HT-29 (cell line): ENCODE measurements at places on chromosomes 16 and 17. TPM values are rescaled to one million over a fixed set of nuclear protein-coding genes. Genes with fewer than 3 reads are reported as not detected.
A peak's percentile ranks its signal among the peaks of the same experiment; 100 is the strongest.

GRCh38 chr16:65142276-65142675, 20.4 kb upstream of the CDH11 start:
- DNase-seq: no peak

DNA sequence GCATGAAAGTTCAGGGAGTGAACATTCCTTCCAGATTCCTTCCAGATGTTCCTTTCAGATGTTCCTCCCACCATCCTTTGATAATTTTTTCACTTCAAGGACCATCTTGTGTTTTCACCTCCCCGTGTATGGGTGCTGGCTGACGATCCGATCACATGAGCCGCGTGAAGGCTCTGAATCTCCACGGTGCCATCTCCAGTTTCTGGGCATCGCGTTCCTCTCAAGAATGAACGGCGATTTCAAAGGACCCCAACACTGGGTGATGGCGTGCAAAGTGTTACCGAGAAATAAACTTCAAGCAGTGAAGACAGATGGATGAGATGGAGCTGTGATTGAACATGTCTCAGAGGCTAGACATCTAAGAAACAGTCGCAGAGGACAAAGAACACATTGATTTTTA, 245.3 kb downstream of the GSG1L start:
- DNase-seq: no peak

DNA sequence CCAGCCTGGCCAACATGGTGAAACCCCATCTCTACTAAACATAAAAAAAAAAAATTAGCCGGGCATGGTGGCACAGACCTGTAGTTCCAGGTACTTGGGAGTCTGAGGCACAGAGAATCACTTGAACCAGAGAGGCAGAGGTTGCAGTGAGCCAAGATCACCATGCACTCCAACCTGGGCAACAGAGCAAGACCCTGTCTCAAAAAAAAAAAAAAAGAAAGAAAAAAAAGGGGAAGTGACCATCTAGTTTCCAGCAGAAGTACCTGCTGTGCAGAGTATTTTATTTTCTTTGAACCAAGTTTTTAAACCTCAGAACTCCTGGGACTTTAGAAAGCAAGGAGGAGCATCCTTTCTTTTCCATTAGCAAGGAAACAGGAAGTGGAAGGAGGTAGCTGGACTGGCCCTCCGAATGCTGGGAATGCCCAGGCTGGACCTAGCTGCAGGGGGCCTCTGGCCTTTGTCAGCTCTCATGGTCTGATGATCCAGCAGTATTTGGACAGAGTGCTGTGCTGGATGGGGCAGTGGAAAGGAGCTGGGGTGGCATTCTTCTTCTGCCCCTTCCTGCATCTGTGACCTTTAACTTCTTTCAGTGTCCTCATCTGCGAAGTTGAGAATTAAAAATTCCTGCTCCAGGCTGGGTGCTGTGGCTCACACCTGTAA, 6.6 kb downstream of the GID4 start:
- DNase-seq: no peak

DNA sequence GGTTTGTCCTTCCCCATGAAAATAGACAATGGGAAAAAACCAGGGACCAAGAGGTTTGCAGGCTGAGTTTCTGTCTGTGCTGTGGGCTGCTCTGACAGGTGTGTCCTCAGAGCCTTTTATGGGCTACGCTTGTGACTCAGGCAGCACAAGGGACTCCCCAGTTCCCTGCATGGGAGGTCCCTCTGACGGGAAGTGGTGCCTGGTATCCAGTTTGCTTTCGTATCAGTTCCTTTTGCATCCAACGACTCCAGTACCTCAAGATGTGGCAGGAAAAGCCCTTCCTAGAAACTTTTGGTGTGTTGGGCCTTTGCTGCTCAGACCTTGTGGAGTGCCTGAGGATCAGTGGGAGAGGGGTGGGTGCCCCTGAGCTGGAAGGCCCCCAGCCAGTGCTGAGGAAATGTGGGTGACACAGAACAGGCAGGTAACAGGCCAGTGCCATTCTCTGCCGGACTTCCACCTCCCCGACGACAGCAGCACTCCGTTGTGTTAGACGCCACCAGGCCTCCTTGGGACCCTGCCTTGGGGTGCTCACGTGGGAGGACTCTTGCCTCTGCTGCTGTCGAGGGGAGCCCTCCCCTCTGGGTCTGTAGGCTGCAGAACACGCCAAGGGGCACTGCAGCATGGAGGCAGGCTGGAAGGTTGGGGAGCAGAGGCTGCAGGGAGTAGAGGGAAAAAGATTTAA, 38.4 kb upstream of the IRF8 start:
- DNase-seq: no peak

- DNase-seq: no peak
Measured at GRCh38 chr17:79146562-79146961, 71.9 kb downstream of the ENGASE start.

DNA sequence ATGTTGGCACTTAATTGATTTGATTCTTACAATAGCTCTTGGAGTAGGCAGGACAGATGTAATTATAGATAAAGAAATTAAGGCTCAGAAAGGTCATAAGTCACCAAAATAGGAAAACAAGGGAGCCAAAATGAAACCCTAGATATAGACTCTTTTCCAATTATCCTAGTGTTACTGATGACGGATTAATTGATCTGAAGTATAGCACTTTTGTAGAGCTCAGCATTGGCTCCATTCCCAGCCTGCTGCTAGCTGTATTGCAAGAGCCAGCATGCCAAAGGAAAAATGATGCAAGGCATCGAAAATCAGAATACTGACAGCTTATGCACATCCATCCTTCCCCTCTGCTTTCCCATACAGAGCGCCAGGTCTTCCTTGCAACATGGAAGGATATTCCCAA, 21.6 kb upstream of the RASL10B start:
- no peak for DNase-seq

The RGS11 gene
- 0.41 and 0.55 TPM in 2 replicates for total RNA-seq

The AANAT gene
- total RNA-seq: not detected in 2 replicates

DNA sequence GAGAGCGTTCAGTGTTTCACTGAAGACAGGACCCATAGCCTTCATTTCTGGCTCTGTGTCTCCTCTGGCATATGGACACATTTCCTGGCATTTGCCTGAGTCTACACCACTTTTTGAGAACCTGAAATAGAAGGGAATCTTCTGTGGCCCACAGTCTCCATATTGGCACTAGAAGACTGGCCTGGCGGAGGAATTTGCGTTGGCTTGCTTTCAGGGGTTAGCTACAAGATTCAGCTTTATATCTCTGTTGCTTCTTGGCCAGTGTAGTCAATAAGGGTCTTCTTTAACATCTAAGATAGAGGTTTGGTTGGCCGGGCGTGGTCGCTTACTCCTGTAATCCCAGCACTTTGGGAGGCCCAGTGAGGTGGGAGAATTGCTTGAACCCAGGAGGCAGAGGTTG, 12.8 kb upstream of the CLEC18C start:
- DNase-seq: no peak

The SDR42E1 gene
- total RNA-seq: 3.4 and 10.2 TPM in 2 replicates

DNA sequence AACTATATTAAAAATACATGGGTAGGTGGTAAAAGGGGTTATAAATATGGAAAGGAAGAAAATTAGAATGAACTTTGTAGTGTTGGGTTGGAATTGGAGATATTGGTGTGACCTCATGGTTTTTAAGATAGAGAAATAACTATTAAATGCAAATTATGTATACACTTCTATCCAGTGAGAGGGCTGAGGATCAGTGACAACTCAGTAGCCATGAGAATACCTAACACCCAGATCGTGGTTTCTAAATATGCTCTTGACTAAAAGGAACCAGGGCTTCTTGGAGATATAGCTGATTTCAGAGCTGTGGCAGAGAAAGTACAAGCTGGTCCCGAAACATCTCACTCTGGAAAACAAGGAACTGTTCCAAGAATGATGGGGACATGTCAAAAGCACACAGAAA, 44.4 kb downstream of the SLC6A4 start:
- DNase-seq: no peak

The FGF11 gene
- 0.46 and 0.52 TPM in 2 replicates for total RNA-seq

The TVP23A gene
- not detected in 2 replicates for total RNA-seq

The SPATA22 gene
- not detected in 2 replicates for total RNA-seq

- no peak for DNase-seq
Measured at GRCh38 chr17:76241204-76241538, 878 bp upstream of the RNF157 start.

The CCL4L2 gene
- not detected in 2 replicates for total RNA-seq

GRCh38 chr16:25699069-25699468, 7.3 kb downstream of the HS3ST4 start:
- no peak for DNase-seq

- DNase-seq: no peak
Measured at GRCh38 chr16:66479661-66480264, 52.7 kb downstream of the BEAN1 start.

The CCL7 gene
- not detected in 2 replicates for total RNA-seq

GRCh38 chr17:65750631-65751115, 189.2 kb upstream of the AXIN2 start:
- peak; percentile 99 for DNase-seq

DNA sequence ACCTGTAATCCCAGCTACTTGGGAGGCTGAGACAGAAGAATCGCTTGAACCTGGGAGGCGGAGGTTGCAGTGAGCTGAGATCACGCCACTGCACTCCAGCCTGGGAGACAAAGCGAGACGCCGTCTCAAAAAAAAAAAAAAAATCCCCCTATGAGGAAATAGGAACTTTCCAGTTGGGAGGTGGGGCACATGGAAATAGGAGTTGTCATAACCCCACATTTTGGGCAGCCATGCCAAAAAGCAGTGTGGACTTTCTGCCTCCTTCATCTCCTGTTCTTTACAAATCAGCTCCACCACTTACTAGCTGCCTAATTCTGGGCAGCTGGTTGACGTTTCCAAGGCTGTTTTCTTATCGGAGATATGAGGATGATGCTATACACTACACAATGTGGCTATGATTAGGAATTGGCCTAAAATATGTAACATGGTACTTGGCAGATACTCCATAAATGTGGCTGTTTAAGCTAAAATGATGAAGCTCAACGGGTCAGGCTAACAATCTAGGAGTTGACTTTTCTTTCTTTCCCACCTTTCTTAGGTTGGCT, 21.5 kb upstream of the CCL5 start:
- DNase-seq: no peak

The ARL5C gene
- not detected in 2 replicates for total RNA-seq
